ENCODE measurements at places on chromosomes 16 and 17.

DNA sequence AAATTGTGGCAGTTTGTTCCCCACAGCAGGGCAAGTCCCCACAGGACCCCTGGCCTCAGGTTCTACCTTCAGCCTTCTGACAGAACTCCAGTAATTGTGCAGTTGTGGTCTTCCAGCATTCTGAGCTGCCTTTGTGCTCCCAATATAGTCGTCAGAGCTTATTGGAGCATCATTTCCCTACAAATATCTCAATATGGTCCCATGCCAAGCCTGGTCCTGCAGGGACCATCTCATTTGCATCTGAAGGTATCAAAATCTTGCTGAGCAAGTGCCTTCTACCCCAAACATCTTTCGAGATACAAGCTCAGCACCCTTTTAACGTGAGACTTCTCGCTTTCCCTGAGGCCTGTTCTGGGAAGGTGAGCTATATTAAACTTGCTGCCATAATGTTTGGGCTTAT lies 333.9 kb upstream of the CDH11 start:
- no peak for DNase-seq

DNA sequence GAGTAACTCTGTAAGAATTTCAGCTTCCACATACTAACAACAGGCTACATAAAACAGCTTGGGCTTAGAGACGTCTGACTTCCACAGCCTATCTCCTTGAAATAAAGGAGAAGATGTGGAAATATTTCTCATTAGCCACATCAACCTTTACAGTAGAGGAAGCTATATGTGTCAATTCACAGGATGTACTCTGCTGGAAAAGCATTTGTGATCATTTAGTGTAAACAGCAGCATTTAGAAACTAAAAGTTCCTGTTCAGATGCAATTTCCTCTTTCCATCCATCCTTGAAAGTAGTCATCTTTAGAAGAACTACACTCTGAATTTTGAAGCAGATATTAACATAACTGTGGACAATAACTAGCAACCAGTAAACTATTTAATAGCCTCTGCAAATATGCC lies 46.2 kb downstream of the XPO6 start:
- DNase-seq = no peak

- no peak for DNase-seq
These were observed 256.9 kb downstream of the ENGASE start for GRCh38 chr17:79331492-79331891.

- DNase-seq = no peak
These were observed 70.1 kb downstream of the NLK start for GRCh38 chr17:28112606-28113005.

GRCh38 chr16:9077091-9077809 lies 14.2 kb upstream of the HAPSTR1 start:
- no peak for DNase-seq

- DNase-seq = no peak
These were observed 22.6 kb downstream of the ACSM1 start for GRCh38 chr16:20674684-20675487.

DNA sequence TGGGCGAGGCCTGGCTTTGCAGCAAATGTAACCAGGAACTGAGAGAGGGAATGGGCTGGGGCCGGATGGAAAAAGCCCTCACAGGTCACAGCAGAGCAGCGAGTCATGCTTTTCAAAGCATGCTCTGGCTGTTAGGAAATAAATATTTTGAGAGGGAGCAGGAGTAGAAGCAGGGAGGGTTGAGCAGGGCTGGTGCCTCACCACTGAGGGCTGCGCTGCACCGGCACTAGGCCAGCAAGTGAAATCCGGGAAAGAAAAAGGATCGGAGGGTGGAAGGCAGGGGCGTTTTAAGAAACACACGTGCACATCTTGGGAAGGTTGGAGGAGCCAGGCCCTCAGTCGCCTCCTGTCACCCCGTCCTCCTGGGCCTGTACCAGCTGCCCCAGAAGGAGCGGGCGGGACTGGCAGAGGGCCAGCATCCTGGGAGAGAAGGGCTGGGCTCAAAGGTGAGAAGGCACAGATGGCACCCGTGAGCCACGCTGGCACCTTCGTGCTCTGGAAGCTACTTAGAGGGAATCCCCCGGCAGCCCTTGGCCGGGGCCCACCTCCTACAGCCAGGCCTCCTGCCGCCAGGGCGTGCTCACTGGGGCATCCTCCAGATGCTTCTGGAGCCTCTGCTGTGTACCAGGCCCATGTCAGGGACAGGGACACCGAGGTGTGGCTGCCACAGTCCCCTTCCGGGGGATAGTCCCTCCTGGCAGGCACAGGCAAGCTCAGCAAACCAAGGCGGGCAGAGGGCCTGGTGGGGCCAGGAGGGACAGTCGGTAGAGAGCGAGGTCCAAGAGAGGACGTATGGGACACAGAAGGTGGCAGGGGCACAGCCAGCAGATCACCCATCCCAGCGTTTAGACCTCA lies 71.5 kb upstream of the PLCG2 start:
- DNase-seq = peak; percentile 28

DNA sequence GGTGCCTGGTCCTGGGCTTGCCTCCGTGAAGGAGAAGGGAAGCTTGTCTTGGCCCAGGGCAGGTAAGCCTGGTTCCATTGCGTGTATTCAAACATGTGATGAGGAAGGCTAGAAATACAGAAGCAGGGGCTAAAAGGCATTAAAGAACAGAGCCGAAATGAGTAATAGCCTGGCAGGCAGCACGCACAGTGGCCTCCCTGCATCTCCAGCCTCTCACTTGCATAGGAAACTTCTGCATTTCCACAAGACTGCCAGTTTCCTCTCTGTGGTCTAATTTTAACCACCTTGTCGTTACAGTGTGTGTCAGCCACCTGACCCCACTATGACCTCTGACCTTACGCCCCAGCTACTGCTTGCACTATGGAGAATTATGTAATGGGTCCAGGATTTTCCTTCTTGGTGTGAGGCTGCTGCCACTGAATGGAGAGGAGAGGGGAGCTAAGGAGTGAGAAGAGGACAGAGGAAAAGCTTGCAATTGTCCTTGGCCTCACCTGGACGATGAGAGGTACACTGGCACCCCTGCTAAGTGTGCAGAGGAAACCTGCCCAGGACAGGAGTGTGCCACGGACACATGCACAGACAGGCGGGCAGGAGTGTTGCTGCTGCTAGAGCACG lies 32.8 kb downstream of the HIC1 start:
- no peak for DNase-seq

- DNase-seq = no peak
These were observed 107.7 kb downstream of the SEC14L1 start for GRCh38 chr17:77248216-77249114.

GRCh38 chr17:19363460-19364035 lies 1.0 kb upstream of the B9D1 start:
- no peak for DNase-seq

GRCh38 chr17:29179232-29180033 lies 765 bp downstream of the MYO18A start:
- DNase-seq = no peak

DNA sequence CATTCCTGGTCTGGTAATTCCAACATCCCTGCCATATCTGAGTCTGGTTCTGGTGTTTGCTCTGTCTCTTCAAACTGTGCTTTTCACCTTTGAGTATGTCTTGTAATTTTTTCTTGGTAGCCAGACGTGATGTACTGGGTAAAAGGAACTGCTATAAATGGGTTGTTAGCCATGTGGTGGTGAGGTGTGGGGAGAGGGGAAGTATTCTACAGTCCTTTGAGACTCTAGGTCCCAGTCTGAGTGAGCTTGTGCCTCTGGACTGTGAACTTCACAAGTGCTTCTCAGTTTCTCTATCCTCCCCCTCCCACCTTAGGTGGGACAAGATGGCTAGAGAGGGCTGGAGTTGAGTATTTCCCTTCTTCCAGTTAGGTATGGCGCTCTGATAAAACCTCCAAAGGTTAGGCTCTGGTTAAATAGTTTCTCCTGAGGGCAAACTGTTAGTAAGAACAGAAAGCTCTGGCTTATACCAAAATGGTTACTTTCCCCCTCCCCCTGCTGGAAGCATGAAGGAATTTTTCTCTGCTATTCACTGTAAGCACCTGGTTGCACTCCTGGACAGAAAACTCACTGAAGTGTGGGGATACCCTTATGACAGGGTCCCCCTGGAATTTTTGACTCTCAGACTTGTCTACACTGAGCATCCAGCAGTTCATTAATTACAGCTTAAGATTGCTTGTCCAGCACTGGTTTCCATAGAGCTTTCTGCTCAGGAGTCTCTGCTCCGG lies 87.8 kb downstream of the MARCHF10 start:
- no peak for DNase-seq

DNA sequence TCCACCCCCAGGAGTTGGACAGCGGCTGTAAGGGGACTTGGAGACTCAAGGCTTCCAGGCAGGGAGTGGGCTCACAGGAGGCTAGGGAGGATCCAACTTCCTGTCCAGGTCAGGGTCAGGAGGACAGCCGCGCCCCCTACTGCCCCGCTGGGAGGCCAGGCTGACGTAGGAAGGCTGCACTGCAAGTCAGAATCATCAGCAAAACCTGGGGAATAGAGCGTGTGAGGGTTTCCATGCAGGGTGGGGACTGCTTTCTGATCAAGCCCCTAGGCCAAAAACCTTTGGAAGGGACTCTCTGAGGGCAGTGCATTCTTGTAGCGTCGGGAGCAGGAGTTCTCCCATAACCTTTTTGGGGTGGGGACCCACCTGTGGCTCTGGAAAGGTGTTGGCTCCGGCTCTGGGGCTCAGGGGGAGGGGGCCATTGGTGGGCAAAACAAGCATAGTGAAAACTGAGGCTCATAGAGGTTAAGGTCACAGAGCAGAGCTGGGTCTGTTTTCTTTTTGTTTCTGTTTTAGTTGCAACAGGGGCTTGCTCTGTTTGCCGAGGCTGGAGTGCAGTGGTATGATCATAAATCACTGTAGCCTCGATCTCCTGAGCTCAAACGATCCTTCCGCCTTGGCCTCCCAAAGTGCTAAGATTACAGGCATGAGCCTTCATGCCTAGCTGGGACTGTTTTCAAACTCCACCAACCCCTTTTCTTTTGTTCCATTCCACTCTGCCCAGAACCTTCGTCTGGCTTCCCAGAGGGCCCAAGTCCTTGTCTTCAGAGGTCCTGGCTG lies 22.1 kb downstream of the RAI1 start:
- no peak for DNase-seq

- DNase-seq = no peak
These were observed 19.1 kb downstream of the ABCC3 start for GRCh38 chr17:50653738-50654137.

- DNase-seq = no peak
These were observed 125.3 kb upstream of the SALL1 start for GRCh38 chr16:51276336-51276735.

DNA sequence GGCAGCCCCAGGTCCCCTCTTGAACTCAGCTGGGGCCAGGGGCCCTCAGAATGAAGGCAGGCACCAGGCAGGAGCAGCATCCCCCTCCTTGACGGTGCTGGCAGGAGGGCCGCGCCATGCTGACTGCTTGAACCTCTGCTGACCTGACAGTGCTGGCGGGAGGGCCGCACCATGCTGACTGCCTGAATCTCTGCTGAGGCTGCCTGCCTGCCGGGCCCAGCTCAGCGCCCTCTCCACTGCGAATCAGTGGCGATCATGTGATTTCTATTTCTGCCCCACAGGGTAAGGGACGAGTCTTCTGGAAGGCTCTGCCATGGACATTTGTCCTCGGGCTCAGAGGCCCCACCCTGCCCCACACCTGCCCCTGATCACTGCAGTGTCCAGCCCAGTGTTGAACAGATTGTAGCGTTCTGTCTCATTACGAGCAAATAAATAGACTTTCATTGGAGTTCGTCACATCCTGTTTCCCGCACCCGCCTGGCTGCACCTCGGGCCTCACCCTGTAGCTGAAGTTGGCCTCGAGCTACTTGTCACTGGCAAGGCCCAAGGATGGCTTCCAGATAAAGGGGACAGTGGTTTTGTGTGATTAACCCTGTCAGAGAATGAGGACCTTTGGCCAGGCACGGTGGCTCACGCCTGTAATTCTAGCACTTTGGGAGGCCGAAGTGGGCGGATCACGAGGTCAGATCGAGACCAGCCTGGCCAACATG lies 8.6 kb downstream of the C16orf90 start:
- DNase-seq = no peak

GRCh38 chr16:85663891-85664321 lies 24.8 kb downstream of the GINS2 start:
- no peak for DNase-seq

DNA sequence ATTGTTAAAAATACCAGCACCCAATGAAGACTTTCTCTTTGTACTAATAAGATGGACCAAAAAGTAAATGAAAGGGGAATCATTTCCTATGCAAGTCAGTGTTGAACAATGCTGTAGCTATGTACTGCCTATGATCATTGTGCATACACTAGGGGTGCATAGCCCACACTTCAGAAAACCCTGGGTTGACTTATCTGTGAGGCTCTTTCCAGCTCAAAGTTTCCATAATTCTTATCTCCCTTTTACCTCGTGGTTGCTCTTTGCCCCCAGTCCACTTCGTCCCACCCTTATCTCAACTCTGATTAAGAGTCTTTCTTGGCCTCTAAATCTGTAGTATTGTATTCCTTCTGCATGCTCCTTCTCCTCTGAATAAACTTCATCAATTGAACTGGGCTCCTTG lies 336.8 kb downstream of the SHISA9 start:
- no peak for DNase-seq

GRCh38 chr16:88499292-88499691 lies 46.2 kb downstream of the ZFPM1 start:
- no peak for DNase-seq

DNA sequence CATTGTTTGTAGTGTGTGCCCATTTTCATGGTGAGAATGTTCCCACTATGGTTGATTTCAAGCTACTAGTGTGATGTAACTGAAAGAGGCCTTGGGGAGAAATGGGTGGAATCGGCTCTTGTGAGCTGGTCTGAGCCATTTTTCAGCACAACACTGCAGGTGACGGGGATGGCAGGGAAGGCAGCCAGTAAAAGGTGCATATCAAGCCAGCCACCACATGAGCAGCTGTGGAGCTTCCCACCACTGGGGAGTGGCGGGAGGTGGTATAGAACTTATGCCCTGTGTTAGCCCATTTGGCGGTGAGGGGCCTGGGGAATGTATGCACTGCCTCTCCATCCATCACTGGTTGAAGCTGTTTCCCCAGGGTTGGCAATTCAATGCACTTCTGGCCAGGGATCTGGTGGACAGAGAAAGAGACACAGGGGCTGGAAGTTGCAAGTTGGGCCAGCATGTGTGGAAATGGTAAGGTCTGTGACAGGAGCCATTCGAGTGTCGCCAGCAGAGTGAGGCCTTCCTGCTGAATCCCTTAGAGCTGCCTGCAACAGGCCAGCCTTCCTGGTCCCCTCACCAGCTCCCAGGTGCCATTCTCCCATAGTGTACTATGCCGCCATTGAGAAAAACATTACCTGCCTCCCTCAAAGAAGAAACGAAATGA lies 31.7 kb upstream of the BRD7 start:
- DNase-seq = no peak

- DNase-seq = no peak
These were observed 172.8 kb upstream of the CHMP6 start for GRCh38 chr17:80818871-80819270.

Measured in GM04504 (cell line).